ENCODE measurements at places on chromosomes 3 and 15.

- H3K27me3 ChIP-seq, result no peaks in the 10 kb centered on the region
- H3K4me1 ChIP-seq, result peaks cover 37% of the 10 kb centered on the region
- H3K36me3 ChIP-seq, result peaks cover 87% of the 10 kb centered on the region
- no peak for DNase-seq
These were observed 69.2 kb upstream of the RPL32 start for GRCh38 chr3:12910356-12911099.

GRCh38 chr3:161957467-161957866 lies 460.9 kb downstream of the OTOL1 start:
- H3K36me3 ChIP-seq, result no peaks in the 10 kb centered on the region
- no peak overlapping the region for H3K4me3 ChIP-seq
- DNase-seq, result no peak
- no peak overlapping the region for H3K27ac ChIP-seq

DNA sequence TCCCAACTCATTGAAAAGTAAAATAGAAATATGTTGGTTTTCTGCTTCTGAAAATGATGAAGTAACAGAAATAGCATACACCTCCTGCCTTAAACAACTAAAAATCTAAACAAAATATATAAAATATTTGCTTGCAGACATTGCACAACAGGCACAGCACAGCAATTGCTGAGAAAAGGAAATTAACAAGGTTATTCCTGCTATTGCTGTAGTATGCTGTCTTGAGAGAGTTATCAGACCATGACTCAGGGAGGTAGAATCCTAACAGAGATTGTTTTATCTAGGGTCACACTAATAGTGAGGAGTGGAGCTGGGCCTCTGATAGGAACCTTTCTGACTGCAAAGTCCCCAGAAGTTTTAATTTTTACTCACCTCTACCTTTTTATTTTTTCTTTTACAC lies 72.6 kb downstream of the ZBTB20 start:
- peak overlapping the region; percentile 7 for H3K27ac ChIP-seq
- peaks cover 58% of the 10 kb centered on the region for H3K4me1 ChIP-seq
- no peak for DNase-seq
- no peaks in the 10 kb centered on the region for H3K27me3 ChIP-seq
- no peak overlapping the region for H3K4me3 ChIP-seq

GRCh38 chr3:184945886-184946625 lies 134.1 kb downstream of the VPS8 start:
- DNase-seq, result peak; percentile 25
- peaks cover 7% of the 10 kb centered on the region for H3K4me1 ChIP-seq
- peak overlapping the region; percentile 37 for H3K27ac ChIP-seq
- no peak overlapping the region for H3K4me3 ChIP-seq
- H3K27me3 ChIP-seq, result no peaks in the 10 kb centered on the region

DNA sequence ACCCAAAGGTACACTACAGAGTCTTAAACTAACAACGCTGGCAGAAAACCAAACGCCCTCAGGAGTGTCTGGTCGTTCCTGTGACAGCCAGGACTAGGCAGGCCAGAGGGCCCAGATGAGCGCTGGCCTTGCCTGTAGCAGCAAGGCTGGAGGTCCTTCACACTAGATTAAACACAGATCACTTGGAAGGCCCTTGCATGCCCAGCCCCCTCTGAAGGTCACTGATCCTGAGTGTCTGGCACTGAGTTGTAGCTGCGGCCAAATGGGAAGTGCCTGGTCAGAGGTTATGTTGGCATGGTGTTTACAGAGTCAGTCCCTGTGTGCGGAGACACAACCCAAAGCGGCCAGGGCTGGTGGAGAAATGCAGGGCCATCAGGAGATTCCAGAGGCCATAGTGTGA lies 58.9 kb downstream of the ZNF621 start:
- DNase-seq, result no peak
- peaks cover 29% of the 10 kb centered on the region for H3K4me1 ChIP-seq
- no peak overlapping the region for H3K4me3 ChIP-seq
- no peak overlapping the region for H3K27ac ChIP-seq
